ENCODE measurements at places on chromosomes 11 and 22.

DNA sequence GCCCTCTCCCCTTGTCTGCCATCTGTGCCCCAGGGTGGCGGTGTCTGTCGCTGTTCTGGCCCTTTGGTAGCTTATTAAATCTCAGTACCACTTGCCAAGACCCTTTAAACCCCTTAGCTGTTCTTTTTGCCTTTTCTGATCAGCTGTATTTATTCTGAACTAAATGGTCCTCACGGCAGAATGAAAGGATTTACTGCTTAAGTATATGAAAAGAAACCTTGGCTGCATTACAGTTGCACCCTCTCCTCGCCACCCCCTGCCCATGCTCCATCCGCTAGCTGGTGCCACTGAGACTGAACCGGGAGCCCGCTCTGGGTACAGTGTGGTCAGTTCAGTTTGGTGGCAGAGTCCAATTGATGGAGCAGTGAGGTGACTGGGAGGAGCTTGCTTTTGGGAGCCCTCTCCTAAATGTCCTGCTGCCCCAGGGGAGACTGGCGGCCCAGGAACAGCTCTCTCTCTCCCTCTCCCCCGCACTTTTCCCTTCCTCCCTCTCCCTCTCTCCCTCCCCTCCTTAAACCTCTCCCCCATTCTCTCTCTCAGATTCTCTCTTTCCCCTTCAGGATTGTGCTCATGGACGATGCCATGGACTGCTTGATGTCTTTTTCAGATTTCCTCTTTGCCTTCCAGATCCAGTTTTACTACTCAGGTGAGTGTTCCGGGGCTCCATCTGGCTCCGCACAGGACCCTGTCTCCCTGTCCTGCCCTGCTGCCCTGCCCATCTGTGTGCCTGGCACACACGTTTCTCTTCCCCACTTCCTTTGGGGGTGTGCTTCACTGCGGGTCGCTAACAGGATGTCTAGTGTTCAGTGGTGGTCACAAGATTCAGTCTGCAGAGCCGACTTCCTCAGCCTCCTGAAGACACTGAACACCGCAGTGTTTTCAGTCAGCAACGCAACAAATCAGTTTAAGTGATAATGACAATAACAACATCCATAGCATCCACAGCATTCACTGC is 21.8 kb downstream of the ARFGAP2 start:
- DNase-seq, result no peak

- DNase-seq, result no peak
Measured at GRCh38 chr22:40200795-40201530, 23.2 kb downstream of the TNRC6B start.

- no peak for DNase-seq
Measured at GRCh38 chr11:83545494-83546260, 259.5 kb upstream of the CCDC90B start.

GRCh38 chr11:1292644-1293618 is 16.5 kb downstream of the TOLLIP start:
- DNase-seq, result no peak

DNA sequence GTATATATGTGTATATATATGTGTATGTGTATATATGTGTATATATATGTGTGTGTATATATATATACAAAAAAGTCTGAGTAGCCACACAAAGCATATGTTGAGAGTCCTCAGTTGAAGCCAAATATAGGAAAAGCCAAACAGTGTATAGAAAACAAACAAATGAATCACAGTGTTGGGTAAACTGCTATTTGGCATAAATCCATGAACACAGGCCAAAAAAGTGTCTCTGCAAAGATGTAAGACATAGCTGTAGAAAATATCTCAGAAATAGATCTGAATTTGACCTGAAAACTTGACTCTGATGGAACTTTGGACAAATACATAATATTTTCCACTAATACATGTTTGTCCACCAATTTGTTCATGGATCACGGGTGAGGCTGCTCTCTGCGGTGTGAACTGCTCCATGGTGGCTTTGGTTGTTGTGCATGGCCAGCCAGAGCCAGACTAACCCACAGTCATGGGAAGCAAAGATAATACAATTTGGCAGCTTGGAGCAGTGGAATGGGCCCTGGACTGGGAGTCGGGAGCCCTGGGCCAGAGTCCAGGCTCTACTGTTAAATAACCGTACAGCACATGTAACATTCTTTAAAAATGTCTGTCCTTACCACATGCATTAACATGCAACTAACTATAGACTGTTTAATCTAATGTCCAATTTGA is 76.9 kb upstream of the EED start:
- DNase-seq, result peak; percentile 44

DNA sequence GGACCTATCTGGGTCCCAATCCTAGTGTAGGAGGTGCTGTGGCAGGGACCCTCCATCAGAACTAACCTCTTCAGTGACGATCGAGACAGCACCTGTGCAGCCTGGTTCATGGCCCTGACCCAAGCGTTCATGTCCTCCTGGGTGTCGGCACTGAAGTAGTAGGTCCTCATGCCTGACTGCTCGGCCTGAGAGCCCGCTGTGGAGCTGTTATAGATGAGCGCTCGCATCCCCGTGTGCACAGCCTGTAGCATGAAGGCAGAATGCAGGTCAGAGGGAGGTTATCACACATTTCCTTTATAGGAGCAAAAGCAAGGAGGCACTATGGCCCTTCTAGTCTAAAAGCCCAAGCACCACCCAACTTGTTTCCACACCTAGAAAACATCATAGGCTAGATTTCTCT is 103.0 kb downstream of the C11orf58 start:
- DNase-seq, result no peak
